SK-N-SH (cell line): ENCODE measurements at places on chromosomes 1 and 21. TPM values are rescaled to one million over a fixed set of nuclear protein-coding genes. Genes with fewer than 3 reads are reported as not detected.

Gene SRSF11
- polyA plus RNA-seq: 138 and 170 TPM in 2 replicates

- no peak for DNase-seq
These were observed 7.4 kb downstream of the PIGM start for GRCh38 chr1:160024195-160024905.

- DNase-seq: no peak
These were observed 239.9 kb upstream of the IRF2BP2 start for GRCh38 chr1:234849832-234850231.

GRCh38 chr1:184888505-184888904 lies 85.8 kb downstream of the NIBAN1 start:
- no peak for DNase-seq

DNA sequence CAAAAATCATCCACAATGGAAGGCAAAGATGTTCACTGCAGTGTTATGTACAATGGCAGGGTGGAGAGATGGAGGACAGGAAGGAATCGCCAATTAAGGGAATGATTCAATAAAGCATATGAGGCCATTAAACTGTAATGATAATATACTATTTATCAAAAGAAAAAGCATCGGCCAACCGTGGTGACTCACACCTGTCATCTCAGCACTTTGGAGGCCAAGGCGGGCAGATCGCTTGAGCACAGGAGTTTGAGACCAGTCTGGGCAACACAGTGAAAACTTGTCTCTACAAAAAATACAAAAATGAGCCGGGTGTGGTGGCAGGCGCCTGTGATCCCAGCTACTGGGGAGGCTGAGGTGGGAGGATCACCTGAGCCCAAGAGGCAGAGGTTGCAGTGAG lies 89.1 kb downstream of the SSBP3 start:
- DNase-seq: no peak

DNA sequence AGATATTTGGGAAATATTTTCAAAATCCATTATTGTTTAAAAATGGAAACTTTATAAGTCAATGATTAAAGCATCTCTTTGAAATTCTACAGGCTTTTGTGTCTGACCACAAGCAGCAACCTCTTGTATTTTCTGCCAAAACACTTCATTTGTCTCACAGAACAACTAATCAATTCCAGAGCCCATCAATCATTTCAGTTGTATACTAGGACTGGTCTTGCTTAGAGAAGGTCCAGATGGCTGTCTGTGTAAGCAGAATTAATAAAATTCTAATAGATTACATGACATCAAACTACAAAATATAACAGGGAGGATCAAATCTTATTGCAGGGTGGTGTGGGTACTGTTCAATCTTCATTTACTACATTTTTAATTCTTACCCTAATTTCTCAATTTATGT lies 76.4 kb downstream of the ACBD6 start:
- peak; percentile 36 for DNase-seq

DNA sequence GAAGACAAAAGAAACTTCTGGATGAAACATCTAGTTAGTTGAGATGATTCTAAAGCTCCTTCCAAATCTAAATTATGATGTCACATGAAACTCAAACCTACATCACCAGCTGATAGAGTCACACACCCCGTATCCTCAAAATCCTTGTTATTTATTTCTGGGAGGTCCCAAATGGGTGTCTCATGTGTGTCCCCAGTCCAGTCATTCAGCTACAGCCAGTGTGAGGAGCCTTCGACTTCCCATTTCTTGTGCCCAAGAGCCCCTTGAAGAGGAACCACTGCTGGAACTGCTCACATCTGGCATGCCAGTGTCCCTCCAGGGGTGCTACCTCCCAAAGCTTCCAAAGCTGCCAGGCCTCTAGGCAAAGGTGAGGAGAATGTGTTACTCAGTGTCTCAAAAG lies 32.5 kb upstream of the KCNA3 start:
- DNase-seq: no peak

Gene CCDC27
- not detected in 2 replicates for polyA plus RNA-seq
